ENCODE measurements at places on chromosomes 16 and 17.

DNA sequence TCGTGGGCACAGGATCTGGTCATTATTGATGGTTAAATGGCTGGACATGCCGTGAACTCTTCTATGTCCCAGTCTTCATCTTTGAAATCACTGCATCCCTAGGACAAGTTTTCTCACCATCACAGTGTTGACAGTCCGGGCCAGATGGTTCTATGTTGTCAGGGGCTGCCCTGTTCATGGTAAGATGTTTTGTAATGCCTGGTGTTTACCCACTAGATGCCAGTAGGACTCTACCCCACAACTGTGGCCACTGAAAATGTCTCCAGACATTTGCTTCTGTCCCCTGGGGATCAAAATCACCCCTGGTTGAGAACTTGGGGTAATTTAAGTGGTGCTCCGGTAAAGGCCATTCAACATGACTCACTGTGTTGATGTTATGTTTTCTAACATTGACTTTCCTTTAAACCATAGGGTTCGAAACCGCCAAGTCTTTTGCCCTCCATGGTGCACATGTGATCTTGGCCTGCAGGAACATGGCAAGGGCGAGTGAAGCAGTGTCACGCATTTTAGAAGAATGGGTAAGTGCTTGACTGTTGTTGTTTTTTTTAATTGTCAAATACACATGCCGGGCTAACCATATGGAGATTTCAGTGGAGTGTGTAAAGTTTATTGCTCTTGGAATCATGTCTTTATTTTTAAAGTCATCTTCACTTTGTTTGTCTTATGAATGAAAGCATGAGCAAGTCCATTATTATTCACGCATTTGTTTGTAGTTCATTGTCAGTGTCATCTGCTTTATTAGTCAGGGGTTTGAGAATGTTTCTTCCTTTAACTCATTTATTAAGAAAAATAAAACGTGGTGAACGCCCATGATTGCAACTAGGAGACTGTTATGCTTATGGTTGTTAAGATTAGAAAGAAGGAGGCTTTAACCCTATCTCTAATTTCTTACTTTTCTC, 64.6 kb downstream of the WWOX start:
- DNase-seq: no peak

DNA sequence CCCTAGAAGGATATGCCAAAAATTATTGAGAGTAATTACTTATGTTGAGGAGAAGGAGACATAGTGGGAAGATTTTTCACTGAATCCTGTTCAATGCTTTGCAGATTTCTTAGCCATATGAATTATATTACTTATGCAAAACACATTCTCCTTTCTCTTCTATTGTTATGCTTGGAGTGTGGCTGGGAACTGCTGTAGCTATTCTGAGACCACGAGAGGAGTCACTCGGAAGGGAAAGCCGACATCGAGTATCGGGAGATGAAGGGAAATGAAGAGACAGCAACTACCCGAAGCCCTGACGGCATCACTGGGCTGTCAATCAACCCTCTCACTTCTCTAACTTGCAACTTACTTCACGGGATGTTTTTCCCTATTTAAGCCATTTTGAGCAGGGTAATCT, 39.6 kb downstream of the STX8 start:
- DNase-seq: no peak

DNA sequence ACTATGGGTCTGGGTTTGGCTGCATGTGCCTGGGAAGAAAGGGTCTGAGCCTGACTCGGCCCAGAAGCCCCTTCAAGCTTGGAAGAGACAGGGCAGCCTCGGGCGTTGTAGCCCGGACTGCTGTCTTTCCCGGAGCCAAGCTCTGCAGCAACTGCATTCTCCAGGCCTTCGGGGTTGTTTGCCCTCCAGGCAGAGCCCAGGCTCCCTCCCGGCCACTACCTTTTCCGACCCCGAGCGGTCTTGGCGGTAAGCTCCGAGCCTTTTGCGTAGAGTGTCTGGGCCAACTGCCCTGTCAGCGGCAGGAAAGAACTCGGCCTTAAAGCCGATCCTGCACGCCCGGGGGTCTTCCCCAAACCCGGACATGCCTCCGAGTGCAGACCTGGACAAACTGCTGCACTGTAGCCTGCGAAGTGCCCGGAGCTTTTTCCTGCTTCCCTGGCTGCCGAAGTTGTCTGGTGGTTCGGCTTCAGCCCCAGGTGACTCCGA, 1.3 kb downstream of the LHX1 start:
- no peak for DNase-seq

- no peak for DNase-seq
Observed at GRCh38 chr16:561957-562938, 2.1 kb downstream of the PRR35 start.

GRCh38 chr17:1377334-1377733, 22.7 kb downstream of the YWHAE start:
- no peak for DNase-seq

DNA sequence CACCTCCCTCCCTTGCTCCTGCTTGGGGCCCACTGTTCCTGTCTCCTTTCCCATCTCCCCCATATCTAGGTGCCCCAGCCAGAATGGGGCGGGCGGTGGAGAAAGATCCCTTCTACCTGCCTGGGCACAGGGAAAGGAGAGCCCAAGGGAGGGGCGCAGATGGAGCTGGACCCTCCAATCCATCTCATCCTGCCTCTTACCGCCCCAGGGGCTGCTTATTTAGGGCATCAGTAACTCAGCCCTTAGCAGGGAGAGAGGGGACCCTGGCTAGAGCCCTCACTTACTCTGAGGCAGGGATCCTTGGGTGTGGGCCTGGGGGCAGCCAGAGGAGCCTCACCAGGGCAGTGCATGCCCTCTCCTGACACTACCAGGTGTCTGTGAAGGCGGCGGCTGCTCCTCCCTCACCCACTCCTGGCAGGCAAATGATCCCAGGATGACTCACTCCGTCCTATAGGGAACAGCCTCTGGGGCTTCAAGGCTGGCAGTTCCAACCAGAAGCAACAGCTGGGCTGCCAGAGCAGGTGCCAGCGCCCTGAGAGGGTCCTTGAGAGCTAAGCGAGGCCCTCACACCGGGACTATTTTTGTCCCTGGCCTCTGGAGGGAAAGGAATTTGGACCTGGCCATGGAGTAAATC, 16.3 kb upstream of the BCAR1 start:
- no peak for DNase-seq

DNA sequence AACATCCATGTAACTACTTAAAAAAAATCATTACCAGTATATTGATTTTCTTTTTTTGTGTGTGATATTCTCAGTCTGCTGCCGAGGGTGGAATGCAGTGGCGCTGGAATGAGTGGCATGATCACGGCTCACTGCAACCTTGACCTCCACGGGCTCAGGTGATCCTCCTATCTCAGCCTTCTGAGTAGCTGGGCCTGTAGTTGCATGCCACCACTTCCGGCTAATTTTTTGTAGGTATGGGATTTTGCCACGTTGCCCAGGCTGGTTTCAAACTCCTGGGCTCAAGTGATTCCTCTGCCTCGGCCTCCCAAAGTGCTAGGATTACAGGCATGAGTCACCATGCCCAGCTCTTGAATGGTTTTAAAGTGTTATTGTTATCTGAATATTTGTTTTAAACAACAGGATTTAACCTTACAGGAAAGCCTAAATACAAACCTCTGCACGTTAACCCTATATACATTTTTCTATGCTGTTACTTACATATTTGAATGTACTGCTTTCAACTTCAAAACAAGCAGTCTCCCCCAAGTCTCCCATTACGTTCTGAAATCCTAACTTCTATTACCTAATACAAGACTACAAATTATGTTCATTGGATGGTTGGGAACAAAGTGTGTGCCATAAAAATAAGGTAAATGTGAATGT, 61.7 kb downstream of the KPNA2 start:
- DNase-seq: no peak

DNA sequence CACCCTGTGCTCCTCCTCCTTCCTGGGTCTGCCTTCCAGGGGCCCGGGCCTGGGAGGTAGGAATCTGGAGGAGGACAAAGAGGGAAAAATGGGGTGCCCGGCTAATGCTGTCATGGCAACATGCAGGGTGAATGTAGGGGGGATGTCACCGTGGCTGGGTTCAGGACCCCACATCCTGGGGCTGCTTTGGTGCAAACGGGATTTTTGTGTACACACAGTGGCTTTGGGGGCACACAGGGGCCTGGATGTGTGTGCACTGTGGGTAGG, 37.0 kb upstream of the CDC42EP4 start:
- DNase-seq: no peak

DNA sequence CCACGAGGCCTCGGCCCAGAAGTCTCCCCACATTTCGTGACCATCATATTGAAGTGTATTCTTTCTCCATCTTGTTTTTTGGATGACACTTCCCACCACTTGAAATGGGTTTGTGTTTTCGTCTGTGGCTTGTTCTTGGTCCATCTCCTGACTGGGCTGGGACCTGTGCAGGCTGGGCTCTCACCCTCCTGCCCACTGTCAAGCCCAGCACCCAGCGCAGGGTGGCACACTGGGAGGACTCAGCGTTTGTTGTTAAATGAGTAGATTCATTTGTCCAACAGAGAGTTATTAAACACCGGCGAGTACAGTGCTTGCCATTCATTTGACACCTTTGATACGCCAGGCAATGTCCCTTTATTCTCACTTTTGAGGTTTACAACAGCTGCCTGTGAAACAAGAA, 22.6 kb downstream of the NT5M start:
- DNase-seq: no peak

- DNase-seq: peak; percentile 71
Observed at GRCh38 chr17:39634384-39634871, 2.5 kb upstream of the STARD3 start.

GRCh38 chr17:37483311-37484039, 6.2 kb upstream of the DUSP14 start:
- no peak for DNase-seq

GRCh38 chr16:17508303-17508702, 37.5 kb upstream of the XYLT1 start:
- DNase-seq: no peak

DNA sequence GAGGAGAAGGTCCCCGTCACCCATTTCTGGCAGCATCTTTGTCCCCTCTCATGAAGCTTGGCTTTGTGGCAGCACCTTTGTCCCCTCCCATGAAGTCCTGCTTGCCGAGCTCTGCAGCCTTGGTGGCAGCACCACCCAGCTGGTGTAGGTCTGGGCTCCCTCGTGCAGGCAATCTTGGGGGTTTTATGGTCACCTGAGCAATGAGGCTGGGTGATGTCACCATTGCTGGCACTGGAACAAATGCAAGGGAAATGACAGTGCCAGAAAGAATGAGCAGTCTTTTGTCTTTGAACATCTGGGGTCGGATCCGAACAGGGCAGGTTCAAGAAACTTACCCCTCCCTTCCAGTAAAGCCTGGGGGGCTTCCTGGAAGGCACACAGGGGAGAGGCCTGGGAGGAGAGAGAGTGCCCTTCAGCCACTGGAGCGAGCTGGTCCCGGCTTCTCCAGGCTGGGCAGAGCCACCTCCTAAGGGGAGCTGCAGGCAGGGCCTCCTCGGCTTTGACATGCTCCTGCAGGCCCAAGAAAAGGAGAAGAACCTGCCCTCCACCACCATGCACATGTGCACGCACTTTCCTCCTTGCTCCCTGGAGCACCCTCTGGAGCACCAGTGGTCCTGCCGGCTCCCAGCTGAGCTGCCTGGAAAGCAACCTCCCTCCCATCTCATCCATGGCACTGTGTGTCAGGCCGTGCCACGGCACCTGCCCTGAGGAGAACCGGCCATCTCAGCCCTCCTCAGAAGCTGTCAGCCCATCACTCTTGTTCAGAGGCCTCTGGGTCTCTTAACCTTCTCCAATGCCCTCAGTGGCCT, 16.0 kb downstream of the BTBD17 start:
- no peak for DNase-seq

GRCh38 chr16:17469741-17470181, 999 bp downstream of the XYLT1 start:
- DNase-seq: no peak

GRCh38 chr17:65109990-65110680, 27.0 kb upstream of the RGS9 start:
- DNase-seq: no peak

GRCh38 chr17:28426081-28426519, 20.1 kb upstream of the SLC46A1 start:
- DNase-seq: peak; percentile 14

DNA sequence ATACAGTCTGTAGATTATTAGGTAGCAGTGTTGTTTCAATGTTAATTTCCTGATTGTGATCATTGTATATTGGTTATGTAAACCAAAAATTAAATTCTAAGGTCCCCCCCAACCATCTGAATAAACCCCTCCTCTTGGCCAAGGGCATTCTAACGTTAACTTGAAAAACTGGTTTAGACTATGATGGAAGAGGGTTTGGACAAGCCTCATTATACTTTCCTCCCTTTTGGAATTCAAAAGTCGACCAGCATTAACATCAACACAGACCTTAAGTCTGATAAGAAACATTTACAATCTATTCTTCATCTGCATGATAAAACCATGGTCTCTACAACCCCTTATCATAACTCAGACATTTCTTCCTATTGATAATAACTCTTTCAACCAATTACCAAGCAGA, 20.6 kb upstream of the KIFC3 start:
- no peak for DNase-seq

DNA sequence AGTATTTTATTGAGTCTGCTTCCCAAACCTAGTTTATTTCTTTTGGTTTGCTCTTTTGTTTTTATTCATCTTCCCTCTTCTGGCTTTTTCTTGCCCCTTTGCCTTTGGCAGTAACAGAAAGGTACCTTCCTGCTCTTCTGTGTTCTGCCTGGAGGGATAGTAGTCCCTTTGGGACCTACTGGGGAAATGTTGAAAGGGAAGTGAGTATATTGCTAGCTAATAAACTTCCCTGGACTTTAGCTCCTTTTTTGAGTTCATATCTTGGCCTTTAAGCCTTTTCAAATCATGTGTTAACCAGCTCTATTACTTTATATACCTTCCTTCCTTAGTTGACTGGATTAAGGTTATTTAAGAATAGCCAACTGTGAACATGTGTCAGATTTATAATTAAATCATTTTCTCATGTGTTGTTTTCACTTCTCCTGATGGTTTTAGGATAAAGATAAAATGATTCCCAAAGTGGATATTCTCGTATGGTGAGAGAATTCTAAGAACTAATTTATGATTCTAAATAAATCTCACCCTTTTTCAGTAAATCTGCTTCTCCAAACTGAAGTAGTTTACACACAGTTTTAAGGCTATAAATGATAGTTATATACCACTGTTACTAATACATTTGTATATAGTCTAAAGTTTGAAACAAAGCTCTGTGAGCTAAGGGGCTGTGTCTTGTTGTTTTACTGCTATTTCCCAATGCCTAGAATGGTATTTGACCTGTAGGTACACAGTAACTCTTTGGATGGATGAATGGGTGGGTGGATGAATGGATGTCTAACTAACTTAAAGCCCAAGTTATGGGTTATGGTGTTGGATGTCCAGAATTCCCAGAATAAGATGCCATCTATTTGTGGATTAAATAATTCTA, 45.7 kb downstream of the OMG start:
- DNase-seq: no peak

- peak; percentile 39 for DNase-seq
Observed at GRCh38 chr16:74999219-74999608, 390 bp downstream of the ZNRF1 start.

All from suppressor macrophage treated with lipopolysaccharide for 4 hours (primary cell).